Fibroblast of the aortic adventitia (primary cell): ENCODE measurements at places on chromosomes 4 and X. TPM values are rescaled to one million over a fixed set of nuclear protein-coding genes. Genes with fewer than 3 reads are reported as not detected.
A peak's percentile ranks its signal among the peaks of the same experiment; 100 is the strongest.

PDE5A gene
- total RNA-seq, result 29.3 and 146 TPM in 2 replicates

DNA sequence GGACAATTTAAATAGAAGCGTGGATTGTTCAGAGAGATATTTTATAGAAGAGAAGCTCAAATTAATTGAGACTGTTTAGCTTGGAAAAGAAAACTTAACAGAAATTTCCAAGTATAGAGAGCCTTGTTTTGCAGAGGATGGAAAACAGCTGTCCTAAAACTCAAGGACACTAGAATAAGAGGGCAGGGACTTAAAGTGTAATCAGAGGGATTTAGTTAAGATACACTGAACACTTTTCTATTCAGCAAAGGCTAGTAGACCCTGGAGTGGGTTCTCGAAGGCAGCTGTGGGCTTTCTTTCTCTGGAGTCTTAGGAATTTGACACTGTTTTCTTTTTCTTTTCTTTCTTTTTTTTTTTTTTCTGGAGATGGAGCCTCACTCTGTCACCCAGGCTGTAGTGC lies 92.7 kb upstream of the ARX start:
- no peak for DNase-seq

CYTL1 gene
- total RNA-seq, result 12.5 TPM in 1 of 2 replicates, not detected in the other

DNA sequence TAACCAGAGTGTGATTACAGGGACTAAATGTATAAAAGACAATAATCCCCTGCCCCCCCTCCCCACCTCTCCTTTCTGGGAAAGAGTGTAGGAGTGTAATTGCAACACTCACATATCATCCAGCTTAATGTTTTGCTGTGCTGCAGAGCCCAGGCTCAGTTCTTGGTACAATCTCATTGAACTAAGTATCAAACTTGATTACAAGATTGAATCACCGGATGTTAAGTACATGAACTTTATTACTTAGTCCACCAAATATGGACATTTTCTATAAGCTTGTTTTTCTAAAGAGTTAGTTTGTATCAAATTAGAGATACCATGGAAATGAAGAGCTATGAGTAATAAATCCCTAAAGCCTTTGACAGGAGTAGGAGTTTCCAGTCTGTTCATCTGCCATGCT lies 559.1 kb downstream of the ZNF674 start:
- DNase-seq, result no peak

TMEM31 gene
- total RNA-seq, result not detected in 2 replicates

- no peak for DNase-seq
Measured at GRCh38 chrX:67523002-67523681, 20.7 kb upstream of the AR start.

- no peak for DNase-seq
Measured at GRCh38 chr4:4311193-4311592, 21.1 kb downstream of the ZBTB49 start.

DNA sequence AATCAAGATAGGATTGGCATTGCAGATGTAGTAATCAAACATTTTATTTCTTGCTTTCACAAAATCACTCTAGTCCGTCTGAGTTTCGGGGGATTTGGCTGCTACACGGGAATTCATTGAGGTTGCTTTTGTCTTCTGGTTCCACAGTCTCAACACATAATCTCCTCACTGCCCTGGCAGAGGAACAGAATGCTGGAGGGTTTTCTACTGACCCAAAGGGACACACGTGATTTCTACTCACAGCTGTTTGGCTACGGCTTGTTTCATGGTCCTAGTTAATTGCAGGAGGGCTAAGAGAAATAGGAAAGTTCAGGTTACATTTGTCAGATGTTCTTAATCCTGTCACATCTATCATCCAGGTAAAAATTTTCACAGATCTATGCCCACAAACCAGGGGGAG lies 1811.6 kb downstream of the ARAP2 start:
- DNase-seq, result no peak

SLC6A14 gene
- total RNA-seq, result not detected in 2 replicates

- DNase-seq, result peak; percentile 41
Measured at GRCh38 chr4:151850791-151851213, 90.0 kb upstream of the GATB start.

GRCh38 chrX:2540426-2540947 lies 39.7 kb upstream of the DHRSX start:
- DNase-seq, result no peak
